ENCODE measurements at places on chromosomes 4 and X.

- no peak for DNase-seq
Observed at GRCh38 chrX:111886678-111887077, 10.7 kb downstream of the TRPC5OS start.

DNA sequence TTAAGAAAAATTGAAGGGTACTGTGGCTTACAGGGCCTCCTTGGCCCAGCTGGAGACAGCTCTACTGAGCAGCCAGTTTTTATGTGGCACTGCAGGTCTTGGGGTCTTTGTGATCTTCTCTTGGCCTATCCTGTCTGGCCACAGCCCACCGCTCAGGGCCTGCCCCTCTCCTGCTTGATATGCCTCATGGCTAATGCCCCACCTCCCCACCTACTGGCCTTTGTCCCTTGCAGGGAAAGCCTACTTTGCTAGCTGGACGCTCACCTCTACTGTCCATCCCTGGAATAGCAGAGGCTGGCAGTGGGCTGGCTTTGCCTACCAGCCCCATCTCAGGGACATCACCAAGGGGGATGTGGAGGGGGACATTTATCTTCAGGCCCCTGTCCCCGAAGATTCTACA is 134.1 kb downstream of the PJA1 start:
- DNase-seq, result peak; percentile 18

DNA sequence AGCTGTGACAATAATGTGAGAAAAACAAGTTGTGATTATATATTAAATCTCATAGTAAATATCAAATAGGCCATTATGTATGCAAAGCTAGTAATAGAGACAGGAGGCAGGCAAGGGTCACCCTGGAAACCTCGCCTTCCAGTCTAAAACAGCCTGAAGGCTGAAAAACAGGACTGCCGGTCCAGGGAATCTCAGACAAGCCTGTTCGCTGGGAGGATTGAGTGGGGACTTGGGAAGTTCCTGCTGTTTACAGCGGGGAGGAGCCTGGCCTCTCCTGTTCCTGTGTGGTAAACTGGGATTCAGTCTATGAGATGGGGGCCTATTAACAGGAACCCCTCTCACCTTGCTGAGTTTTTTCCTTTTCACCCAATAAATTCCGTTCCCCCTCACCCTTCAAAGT is 2317.3 kb downstream of the PCDH7 start:
- no peak for DNase-seq

DNA sequence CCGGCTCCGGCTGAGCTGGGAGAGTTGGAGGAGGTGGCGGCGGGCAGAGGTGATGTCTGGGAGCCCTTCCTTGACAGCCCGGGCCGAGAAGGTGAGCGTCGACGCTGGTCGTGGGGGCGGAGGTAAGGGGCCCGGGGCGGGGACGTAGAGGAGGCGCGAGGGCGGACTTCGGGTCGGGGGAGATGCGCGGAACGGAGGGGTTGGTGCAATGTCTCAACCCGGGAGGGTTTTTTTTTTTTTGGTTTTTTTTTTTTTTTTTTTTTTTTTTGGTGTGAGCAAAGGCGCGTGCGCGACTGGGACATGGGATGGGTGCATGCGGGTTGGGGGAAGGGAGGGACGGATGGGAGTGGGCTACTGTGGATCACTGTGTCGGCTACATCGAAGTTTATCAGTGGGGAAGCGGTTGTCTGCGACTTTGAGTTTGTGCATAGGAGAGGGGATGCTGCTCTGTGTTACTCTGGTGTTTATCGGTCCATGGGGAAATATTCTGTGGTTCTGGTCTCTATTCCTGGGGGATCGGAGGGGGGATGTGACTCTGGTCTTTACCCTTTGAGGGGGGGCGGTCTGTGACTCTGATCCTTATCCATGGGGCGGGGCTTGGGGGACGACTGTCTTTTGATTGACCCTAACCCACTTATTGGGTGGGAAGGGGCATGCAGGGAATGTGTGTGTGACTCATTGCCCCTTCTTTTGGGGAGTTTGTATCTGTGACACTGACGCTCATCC is 537 bp downstream of the RBM10 start:
- peak; percentile 4 for DNase-seq

DNA sequence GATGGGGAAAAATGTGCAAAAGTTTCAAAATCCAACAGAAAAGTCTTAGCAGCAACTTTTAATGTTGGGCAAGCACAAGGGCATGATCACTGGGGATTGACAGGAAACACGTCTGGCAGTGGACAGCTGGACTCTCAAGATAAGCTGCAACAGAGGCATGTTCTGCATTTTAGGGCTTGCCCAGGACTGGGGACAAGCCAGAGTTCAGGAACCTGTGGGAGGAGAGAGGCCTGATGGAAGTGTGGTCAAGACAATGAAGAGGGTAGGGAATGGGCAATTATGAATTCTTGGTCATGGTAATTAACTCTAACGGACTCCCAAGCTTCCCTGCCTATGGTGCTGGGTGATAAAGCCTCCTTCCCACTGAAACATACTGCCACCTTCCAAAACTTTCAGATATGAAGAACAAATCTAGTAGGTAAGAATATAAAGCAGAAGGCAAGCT is 48.4 kb downstream of the ANXA3 start:
- no peak for DNase-seq

DNA sequence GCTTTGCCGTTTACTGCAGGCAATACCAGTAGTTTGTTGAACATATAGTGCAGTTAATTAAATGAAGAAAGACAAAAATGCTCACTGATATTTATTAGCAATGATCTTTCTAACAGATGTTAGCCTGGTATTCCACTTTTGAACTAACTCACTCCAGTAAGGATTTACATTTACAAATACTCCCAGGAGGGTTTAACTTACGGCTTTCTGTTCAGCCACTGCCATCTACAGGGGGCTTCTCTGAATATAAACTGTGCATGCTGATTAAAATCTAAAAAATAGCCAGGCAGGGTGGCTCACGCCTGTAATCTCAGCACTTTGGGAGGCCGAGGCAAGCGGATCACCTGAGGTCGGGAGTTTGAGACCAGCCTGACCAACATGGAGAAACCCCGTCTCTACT is 2.2 kb upstream of the SRD5A3 start:
- DNase-seq, result no peak

DNA sequence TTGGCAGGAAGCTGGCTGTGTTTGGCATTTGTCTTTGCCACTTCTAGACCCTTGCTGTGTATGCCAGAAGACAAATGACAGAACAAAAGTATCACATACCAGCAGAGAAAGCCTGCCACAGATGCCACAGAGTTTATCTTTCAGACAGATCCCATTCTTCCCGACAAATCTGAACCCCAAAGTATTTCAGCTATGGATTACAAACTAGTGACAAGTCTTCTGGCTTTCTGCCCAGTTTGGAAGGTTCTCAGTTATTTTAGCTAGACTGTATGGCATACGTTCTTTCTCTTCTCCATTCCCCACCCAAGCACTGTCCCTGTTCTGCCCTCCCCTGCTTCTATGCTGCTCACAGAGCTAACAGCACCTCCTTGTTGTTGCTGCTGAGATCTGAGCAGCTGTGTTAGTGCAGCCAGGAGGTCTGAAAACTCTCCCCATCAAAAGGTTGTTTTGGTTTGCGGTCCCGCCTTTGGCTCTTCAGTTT is 236.7 kb downstream of the FRAS1 start:
- DNase-seq, result peak; percentile 88

- DNase-seq, result no peak
Observed at GRCh38 chr4:53089936-53090729, 228.0 kb downstream of the RASL11B start.

DNA sequence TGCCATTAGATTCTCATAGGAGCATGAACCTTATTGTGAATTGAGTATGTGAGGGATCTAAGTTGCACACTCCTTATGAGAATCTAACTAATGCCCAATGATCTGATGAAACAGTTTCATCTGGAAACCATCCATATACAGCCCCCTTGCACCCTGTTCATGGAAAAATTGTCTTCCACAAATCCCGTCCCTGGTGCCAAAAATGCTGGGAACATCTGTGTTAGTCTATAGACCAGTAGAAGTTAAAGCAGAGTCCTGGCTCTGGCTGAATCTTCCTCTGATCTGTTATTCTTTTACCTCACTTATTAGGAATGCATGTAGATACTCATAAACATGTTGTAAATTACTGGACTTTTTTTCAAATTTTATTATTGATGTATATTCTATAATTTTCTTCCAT is 29.2 kb downstream of the SULT1B1 start:
- DNase-seq, result no peak

DNA sequence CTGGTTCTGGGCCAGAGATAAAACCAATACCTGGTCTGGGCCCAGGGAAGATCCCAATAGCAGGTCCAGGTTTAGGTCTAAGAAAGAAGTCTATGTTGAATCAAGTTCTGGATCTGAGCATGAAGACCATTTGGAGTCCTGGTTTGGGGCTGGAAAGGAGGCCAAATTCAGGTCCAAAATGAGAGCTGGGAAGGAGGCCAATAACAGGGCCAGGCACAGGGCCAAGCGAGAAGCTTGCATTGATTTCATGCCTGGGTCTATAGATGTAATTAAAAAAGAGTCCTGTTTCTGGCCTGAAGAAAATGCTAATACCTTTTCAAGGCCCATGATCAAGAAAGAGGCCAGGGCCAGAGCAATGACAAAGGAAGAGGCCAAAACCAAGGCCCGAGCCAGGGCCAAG is 3.4 kb downstream of the GPRASP1 start:
- DNase-seq, result no peak

- DNase-seq, result peak; percentile 30
Observed at GRCh38 chrX:131792789-131793462, 230.2 kb upstream of the STK26 start.

DNA sequence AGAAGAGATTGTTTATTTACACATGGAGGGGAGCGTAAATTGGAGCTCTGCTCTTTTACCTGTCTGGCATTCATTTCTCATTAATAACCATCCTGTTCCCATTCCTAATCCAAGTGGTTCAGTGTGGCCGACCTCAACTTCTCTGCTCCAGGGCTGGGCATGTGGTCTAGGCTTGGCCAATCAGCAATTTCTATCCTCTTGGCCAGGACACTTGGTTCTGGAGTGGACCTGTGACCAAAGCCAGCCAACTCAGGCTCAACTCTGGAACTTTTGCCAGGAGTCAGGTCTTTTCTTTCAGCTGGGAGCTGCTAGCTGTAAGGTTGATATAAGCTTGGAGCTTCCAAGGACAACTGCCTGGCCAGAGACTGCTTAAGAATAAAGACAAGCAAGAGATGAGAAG is 15.6 kb upstream of the RASL11B start:
- no peak for DNase-seq

DNA sequence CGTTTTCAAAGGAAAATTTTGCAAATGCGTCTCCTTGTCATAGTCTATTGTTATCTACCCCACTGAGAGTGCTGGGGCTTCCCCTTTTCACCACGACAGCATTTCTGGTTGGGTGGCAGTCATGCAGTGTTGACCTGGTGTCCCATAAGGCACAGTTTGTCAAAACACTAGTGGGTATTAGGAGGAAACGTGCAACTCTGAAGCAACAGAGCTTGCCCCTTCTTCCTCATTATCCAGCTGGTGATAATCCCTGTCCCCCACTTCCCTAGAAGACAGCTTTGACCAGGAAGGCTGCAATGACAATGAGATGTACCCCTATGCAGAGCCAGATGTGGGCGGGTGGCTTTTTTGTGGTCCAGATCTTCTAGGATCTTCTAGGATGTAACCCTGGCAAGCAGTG is 1.8 kb downstream of the TBC1D1 start:
- no peak for DNase-seq

DNA sequence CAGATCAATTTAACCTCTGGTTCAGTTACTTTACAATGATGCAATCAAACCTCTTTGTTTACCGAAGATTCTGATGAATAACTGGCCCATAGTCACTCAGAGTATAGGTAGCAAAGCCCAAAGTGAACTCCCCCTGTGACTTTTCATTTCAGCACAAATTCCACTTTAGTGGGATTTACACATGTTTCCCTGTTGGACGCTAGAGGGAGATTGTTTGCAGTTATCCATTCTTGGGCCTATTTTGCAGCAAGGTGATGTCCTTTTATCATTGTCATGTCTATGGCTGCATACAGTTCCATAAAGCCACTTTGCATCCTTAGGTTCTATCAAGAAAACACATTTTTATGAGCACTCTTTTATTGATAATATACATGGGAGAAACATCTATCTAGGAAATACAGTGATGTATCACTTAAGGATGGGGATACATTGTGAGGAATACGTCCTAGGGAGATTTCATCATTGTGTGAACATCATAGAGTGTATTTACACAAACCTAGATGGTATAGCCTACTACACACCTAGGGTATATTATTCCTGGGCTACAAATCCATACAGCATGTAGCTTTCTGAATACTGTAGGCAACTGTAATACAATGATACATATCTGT is 14.5 kb upstream of the DKK2 start:
- DNase-seq, result no peak

DNA sequence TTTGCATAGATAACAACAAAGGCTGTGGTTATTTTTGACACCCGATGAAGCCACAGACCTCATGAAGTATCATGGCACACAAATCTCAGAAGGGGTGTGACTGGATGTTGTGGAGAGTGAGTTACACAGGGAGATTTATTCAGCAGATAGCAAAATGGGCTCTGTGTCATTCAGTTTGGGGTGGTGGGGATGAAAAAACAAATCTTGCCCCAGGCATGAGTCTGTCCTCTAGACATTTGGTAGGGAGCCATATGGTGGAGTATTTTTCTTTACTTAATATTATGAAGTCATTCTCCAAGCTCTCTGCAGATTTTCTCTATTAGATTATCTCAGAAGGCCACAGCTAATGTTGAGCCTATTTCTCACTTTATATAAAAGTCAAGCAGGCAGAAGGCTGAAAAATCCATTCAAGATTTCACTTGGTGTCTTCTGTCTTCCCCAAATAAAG is 277.1 kb upstream of the TENM3 start:
- DNase-seq, result peak; percentile 93

- DNase-seq, result peak; percentile 31
Observed at GRCh38 chr4:86013621-86014020, 346.2 kb downstream of the MAPK10 start.

- DNase-seq, result peak; percentile 85
Observed at GRCh38 chr4:112416464-112416863, 99.5 kb downstream of the NEUROG2 start.

- DNase-seq, result no peak
Observed at GRCh38 chrX:118536204-118536603, 40.6 kb downstream of the DOCK11 start.

GRCh38 chr4:77613267-77613666 is 7.6 kb downstream of the CXCL13 start:
- DNase-seq, result no peak

DNA sequence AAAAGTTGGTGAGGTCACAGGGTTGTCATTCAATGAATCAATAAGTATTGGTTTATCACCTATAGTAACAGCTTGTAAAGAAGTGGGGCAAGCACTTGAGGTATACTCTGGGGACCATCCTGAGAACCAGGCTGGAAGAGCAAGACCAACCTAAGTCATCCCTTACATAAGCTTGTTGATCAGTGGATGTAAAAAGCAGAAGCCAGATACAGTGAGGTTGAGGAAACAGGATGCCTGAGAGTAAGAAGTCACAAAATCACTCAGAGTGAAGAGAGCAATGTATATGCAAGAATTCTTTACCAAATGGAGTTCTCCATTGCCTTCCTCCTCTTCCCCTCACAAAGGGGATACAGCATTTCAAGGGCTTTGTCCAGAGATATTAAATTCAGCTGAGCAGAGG is 76.3 kb upstream of the PACRGL start:
- no peak for DNase-seq

GRCh38 chr4:126012691-126013290 is 698.0 kb downstream of the FAT4 start:
- no peak for DNase-seq

All from M059J (cell line).